ENCODE measurements at places on chromosomes 2 and 18. TPM values are rescaled to one million over a fixed set of nuclear protein-coding genes. Genes with fewer than 3 reads are reported as not detected.

GRCh38 chr2:169397697-169398096, 35.4 kb upstream of the LRP2 start:
- H3K4me1 ChIP-seq = no peaks in the 10 kb centered on the region
- no peak overlapping the region for H3K4me3 ChIP-seq
- no peak for DNase-seq
- H3K27ac ChIP-seq = no peak overlapping the region
- H3K36me3 ChIP-seq = no peaks in the 10 kb centered on the region

DNA sequence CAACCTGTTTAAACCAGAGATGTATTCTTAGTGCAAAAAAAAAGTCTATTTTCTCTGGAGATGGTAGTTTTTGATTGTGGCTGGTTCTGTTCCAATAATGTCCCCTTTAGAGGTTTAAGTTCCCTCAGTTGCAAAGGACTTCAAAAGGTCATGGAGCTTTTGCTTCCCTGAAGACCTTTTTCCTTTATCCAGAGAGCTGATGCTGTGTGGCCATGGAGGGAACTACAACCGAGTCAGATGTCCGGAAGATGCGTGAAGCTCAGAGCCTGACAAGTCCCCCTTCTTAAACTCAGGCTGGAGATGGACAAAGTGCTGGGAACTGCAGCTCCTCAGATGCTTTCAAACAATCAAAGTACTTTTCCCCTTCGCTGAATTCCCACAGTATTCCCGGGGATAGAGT, 176.1 kb downstream of the TMEM18 start:
- H3K27ac ChIP-seq = no peak overlapping the region
- no peaks in the 10 kb centered on the region for H3K4me1 ChIP-seq
- DNase-seq = no peak
- no peaks in the 10 kb centered on the region for H3K36me3 ChIP-seq
- no peak overlapping the region for H3K4me3 ChIP-seq

GRCh38 chr2:133303150-133303549, 265.1 kb downstream of the NCKAP5 start:
- DNase-seq = no peak
- H3K4me3 ChIP-seq = no peak overlapping the region
- no peaks in the 10 kb centered on the region for H3K4me1 ChIP-seq
- no peak overlapping the region for H3K27ac ChIP-seq
- no peaks in the 10 kb centered on the region for H3K27me3 ChIP-seq

GRCh38 chr2:177056481-177056929, 156.1 kb upstream of the HNRNPA3 start:
- H3K27ac ChIP-seq = no peak overlapping the region
- no peaks in the 10 kb centered on the region for H3K4me1 ChIP-seq
- H3K4me3 ChIP-seq = no peak overlapping the region
- H3K36me3 ChIP-seq = no peaks in the 10 kb centered on the region

The FAM124B gene
- 1.2 TPM for total RNA-seq

DNA sequence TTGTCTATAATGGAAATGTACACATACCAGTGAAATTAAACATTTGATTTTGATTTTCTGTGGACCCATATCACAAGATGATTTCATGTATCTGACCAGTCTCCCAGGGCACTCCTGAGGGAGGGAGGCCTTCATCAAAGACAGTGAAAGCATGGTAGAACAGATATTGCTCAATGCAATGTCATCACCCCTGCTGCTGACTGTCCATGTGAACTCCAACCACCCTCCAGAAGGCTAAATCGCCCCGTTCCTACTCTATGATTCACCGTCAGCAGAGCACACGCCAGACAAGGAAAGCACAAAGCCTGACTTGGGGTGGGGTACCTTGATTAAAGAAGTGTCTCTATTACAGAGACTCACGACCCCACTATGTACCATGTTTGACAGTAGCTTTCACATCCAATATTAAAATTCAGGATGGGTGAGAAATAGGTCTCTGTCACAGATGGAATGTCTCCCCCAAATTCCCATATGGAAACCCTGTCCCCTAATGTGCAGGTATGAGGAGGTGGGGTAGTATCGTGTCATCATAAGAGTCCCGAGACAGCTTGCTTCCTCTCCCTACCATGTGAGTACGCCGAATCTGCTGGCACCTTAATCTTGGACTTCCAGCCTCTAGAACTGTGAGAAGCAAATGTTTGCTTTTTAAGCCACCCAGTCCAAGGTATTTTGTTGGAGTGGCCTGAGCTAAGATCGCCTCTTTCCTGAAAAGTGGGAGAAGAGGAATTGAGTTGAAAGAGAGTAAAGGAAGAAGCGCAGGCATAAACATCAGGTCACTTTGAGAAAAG, 42.4 kb downstream of the CYB5A start:
- H3K4me1 ChIP-seq = no peaks in the 10 kb centered on the region
- no peak overlapping the region for H3K4me3 ChIP-seq
- H3K36me3 ChIP-seq = no peaks in the 10 kb centered on the region
- H3K27ac ChIP-seq = no peak overlapping the region

GRCh38 chr2:27792759-27793158, 21.2 kb downstream of the MRPL33 start:
- no peak overlapping the region for H3K4me3 ChIP-seq
- no peak overlapping the region for H3K27ac ChIP-seq
- no peak for DNase-seq
- no peaks in the 10 kb centered on the region for H3K4me1 ChIP-seq
- no peaks in the 10 kb centered on the region for H3K27me3 ChIP-seq
- H3K36me3 ChIP-seq = no peaks in the 10 kb centered on the region

The SLC16A14 gene
- total RNA-seq = 0.33 TPM

The ARHGAP28 gene
- not detected for total RNA-seq

The IL1B gene
- total RNA-seq = 0.76 TPM

DNA sequence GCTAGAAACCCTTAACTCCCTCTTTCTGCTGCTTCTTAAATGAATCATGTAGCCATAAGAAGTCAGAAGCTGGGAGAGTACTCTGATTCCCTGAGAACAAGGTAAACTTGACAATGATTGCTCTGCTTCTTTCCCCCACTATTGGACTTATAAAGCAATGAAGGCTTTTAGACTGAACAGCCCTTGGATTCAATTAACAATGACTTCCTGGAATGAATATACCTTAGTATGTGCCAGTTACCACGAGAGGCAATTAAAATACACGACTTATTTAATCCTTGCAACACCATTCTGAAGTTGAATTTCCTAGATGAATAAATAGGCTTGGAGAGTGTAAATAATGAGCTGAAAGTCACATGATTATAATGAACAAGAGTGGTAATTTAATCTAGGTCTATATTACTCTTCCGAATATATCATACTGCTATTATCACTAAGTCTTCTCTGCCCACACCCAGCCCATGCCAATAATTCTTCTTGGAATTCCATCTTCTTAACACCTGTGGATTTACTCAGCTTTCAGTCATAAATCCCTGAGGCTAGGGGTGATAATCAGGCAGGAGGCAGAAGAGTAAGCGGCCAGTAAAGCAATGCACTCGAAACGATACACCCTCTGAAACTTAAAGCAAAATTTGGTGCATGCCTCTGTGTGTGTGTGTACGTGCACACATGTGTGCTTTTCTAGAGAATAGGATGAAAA, 170.2 kb downstream of the ATAD2B start:
- H3K4me1 ChIP-seq = no peaks in the 10 kb centered on the region
- H3K36me3 ChIP-seq = peaks cover 52% of the 10 kb centered on the region
- no peak for DNase-seq
- no peaks in the 10 kb centered on the region for H3K27me3 ChIP-seq
- no peak overlapping the region for H3K4me3 ChIP-seq
- no peak overlapping the region for H3K27ac ChIP-seq

- DNase-seq = no peak
- peaks cover 19% of the 10 kb centered on the region for H3K27me3 ChIP-seq
- no peak overlapping the region for H3K4me3 ChIP-seq
- H3K27ac ChIP-seq = no peak overlapping the region
- H3K4me1 ChIP-seq = peaks cover 10% of the 10 kb centered on the region
These were observed 9.1 kb downstream of the ITM2C start for GRCh38 chr2:230873661-230874401.

DNA sequence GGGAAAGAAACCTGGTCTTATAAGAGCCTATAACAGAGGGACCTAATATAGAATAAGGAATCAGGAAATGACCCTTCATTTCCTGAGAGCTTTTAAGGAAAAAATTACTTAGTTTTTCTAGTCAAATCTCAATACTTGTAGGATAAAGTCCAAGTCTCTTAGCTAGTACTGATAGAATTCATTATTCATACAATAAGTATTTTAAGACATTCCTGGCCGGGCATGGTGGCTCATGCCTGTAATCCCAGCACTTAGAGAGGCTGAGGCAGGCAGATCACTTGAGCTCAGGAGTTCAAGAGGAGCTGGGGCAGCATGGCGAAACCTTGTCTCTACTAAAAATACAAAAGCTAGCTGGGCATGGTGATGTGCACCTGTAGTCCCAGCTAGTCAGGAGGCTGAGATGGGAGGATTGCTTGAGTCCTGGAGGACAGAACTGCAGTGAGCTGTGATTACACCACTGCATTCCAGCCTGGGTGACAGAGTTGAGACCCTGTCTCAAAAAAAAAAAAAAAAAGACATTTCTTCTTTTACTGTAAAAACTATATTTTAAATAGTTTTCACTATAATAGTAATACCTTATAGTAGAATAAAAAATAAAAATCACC, 3.2 kb downstream of the RAB3GAP1 start:
- peaks cover 35% of the 10 kb centered on the region for H3K4me1 ChIP-seq
- DNase-seq = no peak
- no peaks in the 10 kb centered on the region for H3K36me3 ChIP-seq
- no peaks in the 10 kb centered on the region for H3K27me3 ChIP-seq
- no peak overlapping the region for H3K4me3 ChIP-seq

- H3K27me3 ChIP-seq = no peaks in the 10 kb centered on the region
- H3K36me3 ChIP-seq = no peaks in the 10 kb centered on the region
- H3K4me3 ChIP-seq = no peak overlapping the region
- no peak for DNase-seq
- H3K27ac ChIP-seq = no peak overlapping the region
These were observed 4.1 kb downstream of the MBD2 start for GRCh38 chr18:54220406-54220805.

The RUFY4 gene
- 0.65 TPM for total RNA-seq

The TSPYL6 gene
- not detected for total RNA-seq

DNA sequence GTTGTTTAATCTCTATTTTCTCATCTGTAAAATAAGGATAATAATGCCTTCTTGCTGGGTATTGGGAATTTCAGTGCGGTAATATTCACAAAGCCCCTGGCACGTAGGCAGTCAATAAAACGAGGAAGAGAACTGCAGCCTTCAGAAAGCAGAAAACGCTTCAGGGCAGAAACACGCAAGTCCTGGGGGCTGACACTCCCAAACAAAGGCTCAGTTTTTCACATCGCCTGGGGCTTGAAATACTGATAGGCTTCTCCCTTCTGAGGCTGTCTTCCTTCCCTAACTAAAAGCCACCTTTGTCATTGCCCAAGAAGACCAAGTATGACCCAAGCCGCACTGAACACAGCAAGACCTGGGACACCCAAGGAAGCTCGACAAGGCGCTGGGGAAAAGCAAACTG, 32.4 kb downstream of the TMEM177 start:
- DNase-seq = no peak
- H3K27ac ChIP-seq = no peak overlapping the region
- peaks cover 5% of the 10 kb centered on the region for H3K36me3 ChIP-seq
- no peaks in the 10 kb centered on the region for H3K27me3 ChIP-seq

- DNase-seq = no peak
- H3K4me3 ChIP-seq = no peak overlapping the region
- H3K4me1 ChIP-seq = peaks cover 8% of the 10 kb centered on the region
- no peak overlapping the region for H3K27ac ChIP-seq
- H3K27me3 ChIP-seq = no peaks in the 10 kb centered on the region
- H3K36me3 ChIP-seq = no peaks in the 10 kb centered on the region
These were observed 76.3 kb upstream of the WIPF1 start for GRCh38 chr2:174673876-174674275.

DNA sequence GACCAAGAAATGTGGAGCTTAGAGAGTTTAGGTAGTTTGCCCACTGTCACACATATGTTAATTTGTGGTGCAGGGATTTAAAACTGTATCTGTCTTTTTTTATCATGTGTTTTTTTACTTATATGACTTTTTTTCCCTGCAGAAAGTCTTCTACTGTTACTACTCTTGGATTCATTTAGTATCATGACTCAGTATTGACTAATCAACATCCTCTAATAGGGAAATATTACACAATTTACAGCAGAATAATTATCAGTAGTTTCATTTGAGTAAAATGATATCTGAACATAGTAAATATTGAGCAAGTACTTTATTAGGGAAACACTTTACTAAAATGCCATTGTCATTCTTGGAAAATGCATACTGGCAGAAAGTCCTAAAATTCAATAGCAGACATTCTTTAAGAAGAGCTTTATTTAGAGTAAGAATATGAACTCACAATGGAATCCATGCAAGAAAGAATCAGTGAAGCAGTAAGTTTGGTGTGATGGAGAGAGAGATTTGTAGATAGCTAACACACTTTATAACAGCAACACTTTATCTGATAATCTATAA, 425.9 kb upstream of the SLC8A1 start:
- no peaks in the 10 kb centered on the region for H3K4me1 ChIP-seq
- no peak overlapping the region for H3K4me3 ChIP-seq
- no peak for DNase-seq
- no peaks in the 10 kb centered on the region for H3K27me3 ChIP-seq
- H3K36me3 ChIP-seq = no peaks in the 10 kb centered on the region
- no peak overlapping the region for H3K27ac ChIP-seq

All from T-cell (primary cell).